ENCODE measurements at places on chromosomes 6 and 20.

GRCh38 chr6:37612475-37612874, 85.2 kb downstream of the MDGA1 start:
- DNase-seq: no peak

- no peak for DNase-seq
These were observed 397.3 kb downstream of the LAMA2 start for GRCh38 chr6:129280293-129280644.

- peak; percentile 58 for DNase-seq
These were observed 670.8 kb downstream of the KIF16B start for GRCh38 chr20:15902493-15902892.

GRCh38 chr6:32096087-32096393, 13.1 kb downstream of the TNXB start:
- DNase-seq: no peak

DNA sequence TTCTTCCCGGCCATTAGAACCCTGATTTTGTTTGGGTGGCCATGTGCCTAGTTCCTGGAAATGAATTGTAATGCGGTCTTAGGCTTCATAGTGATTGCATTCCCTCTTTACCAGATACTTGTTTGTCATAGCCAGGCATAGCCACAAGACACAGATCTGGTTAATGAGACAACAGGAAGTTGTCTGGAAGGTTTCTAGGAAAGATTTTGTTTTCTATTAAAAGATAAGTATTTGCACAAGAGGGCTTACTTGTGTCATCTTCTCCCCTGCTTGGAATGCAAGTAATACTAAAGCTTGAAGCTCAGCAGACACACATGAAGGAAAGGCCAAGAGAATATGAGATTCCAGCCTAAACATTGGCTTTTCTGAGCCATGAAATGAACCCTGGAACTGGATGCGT, 12.9 kb downstream of the FARS2 start:
- no peak for DNase-seq

DNA sequence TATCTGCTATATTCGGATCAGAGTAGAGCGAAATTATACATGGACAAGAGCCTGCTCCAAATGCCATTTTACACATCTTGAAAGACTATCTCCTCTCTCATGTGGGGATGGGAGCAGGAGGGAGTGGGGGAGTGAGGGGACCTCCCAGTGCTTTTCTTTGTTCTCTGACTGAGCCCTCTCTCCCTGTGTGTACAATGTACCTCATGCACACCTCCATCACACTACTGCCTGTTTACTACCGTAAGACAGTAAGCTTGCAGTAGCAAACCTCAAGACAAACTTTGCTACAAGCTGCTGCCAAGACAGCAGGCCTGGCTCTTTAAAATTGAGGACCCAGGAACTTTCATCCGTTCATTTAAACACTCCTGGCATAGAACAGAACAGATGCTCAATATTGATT, 7.2 kb downstream of the NHSL1 start:
- no peak for DNase-seq

DNA sequence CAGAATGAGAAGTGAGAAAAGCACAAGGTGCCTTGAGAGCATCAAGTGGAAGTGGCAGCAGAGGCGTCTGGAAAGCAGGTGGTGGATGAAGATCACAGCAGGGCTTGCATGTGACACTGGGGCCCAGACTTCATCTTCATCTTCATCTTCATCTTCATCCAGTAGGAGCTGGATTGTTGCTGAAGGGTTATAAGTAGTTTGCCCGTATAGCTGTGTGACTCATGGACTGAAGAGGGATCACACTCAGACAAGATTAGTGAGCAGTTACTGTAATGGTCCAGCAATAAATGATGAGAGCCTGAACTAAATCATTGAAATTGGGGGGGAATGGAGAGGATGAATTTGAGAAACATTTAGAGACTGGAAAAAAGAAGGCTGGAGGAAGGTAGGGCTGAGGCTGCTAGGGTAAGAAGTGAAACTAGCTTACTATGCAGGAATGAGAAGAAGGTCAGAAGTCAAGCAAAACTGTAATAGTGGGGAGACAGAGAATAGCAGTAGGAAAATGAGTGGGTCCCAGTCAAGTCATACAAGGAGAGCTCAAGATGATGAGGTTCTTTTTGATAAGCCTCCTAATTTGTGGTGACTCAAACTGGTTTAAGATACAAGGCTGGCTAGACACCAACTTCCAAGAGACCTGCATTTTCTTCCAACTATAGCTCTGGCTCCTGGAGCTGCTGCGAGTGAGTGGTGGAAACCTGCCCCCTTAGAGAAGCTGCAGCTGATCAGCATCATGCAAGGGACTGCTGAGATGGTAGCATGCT, 92.3 kb upstream of the BEND6 start:
- DNase-seq: no peak

GRCh38 chr6:97717086-97717485, 434.1 kb upstream of the MMS22L start:
- no peak for DNase-seq

- no peak for DNase-seq
These were observed 226.9 kb downstream of the CD83 start for GRCh38 chr6:14344486-14344885.

DNA sequence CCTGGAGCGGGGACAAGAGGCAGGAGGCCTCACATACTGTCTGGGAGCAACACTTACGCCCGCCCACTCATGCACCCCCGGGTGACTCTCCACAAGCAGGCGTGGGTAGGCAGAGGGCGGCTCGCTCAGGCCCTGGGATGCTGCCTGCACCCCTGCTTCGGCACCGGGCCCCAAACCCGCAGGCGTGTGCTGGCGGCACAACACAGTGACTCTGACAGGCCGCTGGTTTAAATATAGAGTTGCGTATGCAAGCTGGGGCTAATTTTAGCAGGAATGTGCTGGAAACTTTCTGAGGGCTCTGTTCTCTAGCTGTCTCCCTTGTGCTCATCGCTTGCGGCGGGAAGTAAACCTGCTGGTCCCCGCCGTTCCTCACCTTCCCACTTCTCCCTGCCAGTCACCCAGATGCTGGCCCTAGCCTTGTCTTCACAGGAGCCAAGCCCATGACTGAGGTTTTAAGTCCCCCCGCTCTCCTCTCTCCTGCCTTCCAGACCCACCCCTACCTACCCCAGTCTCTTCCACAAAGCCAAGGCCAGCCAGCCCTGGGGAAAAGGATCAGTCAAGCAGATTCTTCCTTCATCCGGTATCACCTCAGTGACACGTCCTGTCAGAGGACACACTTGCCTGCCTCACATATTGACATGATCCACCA, 94.5 kb upstream of the FOXP4 start:
- no peak for DNase-seq

GRCh38 chr20:49831770-49832631, 19.4 kb downstream of the SLC9A8 start:
- no peak for DNase-seq

DNA sequence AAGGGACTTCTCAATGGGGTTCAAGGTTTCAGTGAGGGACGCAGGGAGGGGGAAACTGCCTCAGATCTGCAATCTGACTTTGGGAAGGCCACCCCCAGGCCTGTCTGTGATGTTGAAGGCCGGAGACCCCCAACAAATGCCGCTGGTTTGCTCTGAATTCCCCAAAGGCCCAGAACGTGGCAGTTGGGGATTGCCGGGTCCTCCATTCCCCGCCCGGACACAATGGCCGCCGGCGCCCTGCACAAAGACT, 326 bp upstream of the BCL2L1 start:
- no peak for DNase-seq

DNA sequence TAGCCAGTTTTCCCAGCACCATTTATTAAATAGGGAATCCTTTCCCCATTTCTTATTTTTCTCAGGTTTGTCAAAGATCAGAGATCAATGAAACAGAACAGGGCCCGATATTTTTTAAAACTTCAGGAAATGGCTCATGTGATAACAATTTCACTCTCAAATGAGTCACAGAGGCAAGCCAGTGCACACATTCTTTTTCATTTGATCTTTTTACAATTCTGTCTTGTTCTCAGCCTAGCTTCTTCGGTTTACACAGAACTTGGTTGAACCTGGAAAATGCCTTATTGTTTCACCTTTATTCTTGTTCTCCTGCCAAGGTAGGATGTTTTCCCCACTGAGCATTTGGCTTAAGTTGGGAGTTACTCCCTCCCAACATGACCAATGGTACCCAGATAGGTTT, 258.9 kb downstream of the COL12A1 start:
- no peak for DNase-seq

DNA sequence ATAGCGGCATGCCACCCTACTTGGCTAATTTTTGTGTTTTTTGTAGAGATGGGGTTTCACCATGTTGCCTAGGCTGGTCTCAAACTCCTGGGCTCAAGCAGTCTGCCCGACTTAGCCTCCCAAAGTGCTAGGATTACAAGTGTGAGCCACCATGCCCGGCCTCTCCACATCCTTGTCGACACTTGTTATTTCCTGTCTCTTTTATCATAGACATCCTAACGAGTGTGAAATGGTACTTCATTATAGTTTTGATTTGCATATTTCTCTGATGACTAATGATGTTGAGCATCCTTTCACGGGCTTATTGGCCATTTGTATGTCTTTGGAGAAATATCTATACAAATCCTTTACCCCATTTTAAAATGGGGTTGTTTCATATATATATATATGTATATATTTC, 39.0 kb upstream of the ASXL1 start:
- no peak for DNase-seq

GRCh38 chr6:1077478-1078416, 234.2 kb upstream of the FOXQ1 start:
- no peak for DNase-seq

DNA sequence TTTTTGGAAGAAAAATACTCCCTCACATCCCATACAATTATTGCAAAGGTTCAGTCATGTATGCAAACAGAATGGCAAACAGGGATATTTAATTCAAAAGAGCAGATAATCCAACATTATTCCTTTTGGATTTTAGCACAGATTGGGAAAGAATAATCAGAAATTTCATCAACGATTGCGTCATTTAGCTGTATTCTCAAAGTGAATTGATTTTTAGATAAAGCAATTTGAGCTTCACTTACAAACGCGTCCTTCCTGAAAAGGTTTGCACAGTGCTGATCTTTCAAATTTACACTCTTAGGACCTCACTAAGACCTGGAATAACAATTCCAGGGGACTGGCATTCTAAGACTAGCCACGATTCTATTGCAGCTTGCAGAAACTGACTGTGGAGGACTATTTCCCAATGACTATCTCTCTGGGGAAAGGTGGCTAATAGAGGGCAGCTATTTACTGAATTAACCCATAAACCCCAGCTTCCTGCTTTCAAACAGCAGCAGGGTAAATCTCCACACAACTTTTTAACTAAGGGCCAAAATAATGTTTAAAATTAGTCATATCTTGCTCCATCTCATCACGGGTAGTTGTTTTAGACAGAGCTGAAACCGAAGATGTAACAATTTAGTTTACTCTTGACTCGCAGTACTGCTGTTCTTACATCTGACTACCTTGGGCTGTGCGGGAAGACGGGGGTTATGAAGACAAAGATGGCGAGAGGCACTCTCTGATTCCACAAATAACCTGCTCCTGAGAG, 131.2 kb upstream of the FAM184A start:
- DNase-seq: no peak

Measured in D341Med (cell line).